ENCODE measurements at places on chromosomes 2 and 18.

DNA sequence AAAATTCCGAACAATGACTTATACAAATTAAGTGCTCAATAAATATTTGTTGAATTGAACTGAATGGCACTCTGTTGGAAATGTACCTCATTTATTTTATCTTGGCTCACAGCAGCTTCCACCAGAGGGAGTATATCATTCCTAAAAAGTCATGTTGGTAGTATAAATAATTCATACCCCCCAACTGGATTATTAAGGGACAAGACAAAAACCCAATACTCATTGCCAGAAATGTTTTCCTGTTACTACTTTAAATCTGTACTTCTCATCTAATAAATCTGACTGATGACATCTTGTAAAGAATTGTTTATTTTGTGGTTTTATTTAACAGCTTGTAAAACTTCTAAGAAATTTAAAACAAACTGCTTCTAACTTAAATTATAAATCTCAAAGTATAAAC, 163.9 kb downstream of the CDH2 start:
- DNase-seq = peak; percentile 54

DNA sequence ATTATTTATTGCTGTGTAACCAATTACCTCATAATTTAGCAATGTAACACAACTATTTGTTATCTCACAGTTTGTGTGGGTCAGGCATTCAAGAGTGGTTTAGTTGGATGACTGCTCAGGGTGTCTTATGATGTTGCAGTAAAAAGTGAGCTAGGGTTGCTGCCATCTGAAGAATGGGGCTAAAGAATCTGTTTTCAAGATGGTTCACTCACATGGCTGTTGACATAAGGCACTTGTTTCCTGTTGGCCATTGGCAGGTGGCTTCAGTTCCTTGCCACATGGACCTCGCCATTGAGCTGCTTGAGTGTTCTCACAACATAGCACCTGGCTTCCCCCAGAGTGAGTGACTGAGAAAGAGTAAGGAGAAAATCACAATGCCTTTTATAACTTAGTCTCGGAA, 123.2 kb downstream of the TMEM17 start:
- DNase-seq = no peak

DNA sequence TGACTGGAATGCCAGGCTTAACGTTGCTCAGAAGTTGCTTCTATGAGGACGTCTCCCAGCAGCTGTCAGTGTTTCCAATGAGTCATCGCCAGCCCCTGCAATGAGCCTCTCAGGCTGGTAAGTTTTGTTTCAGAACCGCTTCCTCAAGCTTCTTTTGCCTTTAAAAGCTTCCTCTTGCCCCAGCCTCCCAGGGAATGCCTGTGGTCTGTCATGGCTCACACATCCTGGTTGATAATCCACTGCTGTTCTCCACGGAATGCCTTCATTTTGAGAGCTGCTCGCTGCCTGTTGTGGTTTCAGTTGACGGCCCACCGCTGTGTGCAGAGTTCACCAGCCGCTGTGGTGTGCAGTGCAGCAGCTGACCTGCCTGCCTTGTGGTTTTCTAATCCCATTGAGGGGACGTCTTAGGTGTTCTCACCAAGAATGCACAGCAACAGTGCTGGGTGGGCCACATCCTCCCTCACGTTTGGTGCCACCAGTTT, 96.4 kb downstream of the RTP5 start:
- peak; percentile 92 for DNase-seq

DNA sequence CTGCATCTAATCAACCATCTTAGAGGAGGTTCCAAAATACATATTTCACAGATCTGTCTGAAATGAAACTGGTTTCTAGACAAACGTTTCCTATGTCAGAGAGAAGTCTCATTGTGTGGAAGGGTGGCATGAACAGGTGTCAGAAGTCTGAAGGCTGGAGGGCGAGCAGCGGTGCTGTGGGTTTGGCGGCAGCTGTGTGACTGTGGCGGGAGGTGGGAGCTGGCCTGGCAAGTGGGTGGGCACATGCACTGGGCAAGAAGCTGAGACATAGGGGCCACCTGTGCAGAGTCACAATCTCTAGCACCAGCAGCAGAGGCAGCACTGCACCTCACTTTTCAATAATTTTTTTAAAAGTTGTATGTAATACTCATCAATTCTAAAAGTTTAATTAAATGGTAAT, 346.3 kb downstream of the DSC3 start:
- no peak for DNase-seq

GRCh38 chr2:195451160-195451559, 205.9 kb upstream of the SLC39A10 start:
- no peak for DNase-seq

Measured in ELR (cell line).